ENCODE measurements at places on chromosomes 12 and 14.
A peak's percentile ranks its signal among the peaks of the same experiment; 100 is the strongest.

DNA sequence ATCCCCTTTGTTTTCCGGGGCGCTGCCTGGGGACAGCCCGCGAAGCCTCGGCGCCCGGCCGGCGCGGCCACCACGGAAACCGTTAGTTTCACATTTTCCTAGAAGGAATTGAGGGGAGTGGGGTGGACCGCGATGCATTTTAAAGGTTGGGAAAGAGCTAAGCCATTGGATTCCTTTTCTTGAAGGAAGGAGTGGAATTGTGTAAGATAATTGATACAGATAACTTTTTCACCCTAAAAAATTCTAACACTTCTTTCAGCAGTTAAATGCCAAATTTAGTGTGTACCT is 137.1 kb downstream of the MON2 start:
- DNase-seq, result no peak

- no peak for DNase-seq
These were observed 62.8 kb downstream of the VWF start for GRCh38 chr12:6061660-6062059.

GRCh38 chr14:21097636-21098075 is 799 bp downstream of the ZNF219 start:
- no peak for DNase-seq

DNA sequence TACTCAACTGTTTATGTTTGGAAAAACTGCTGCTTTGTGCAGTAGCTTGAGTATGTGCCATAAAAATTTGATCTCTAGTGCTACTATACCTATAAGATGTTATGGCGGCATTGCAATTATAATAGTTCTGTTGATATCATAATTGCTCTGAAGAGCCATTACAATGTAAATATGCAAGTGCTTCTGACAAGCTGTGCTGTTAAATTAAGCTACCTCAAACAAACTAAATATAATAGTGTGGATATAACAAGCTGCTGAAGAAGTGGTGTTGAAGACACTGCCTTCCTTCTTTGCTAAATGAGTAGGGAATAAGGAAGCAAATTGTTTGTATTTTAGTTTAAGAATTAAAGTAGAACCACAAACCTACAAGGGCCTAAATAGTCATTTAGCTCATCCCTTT is 301.0 kb upstream of the MIS18BP1 start:
- no peak for DNase-seq

DNA sequence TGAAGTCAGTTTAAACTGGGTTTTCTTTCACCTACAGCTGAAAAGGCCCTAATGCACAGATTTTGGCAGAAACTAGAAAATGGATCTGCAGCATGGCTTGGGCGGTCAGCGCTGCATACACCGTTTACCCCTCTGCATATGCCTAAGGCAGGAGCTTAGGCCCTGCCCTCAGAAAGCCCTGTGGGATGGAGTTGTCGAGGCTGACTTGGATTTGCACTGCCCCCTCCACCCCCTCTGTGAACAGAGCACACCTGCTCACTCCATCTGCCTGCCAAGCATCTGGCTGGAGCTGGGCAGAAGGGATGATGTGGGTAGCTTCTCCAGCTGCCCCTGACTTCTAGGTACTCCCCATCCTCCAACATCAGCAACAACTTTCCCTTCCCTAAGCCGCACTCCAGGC is 41.9 kb downstream of the TTC7B start:
- no peak for DNase-seq

DNA sequence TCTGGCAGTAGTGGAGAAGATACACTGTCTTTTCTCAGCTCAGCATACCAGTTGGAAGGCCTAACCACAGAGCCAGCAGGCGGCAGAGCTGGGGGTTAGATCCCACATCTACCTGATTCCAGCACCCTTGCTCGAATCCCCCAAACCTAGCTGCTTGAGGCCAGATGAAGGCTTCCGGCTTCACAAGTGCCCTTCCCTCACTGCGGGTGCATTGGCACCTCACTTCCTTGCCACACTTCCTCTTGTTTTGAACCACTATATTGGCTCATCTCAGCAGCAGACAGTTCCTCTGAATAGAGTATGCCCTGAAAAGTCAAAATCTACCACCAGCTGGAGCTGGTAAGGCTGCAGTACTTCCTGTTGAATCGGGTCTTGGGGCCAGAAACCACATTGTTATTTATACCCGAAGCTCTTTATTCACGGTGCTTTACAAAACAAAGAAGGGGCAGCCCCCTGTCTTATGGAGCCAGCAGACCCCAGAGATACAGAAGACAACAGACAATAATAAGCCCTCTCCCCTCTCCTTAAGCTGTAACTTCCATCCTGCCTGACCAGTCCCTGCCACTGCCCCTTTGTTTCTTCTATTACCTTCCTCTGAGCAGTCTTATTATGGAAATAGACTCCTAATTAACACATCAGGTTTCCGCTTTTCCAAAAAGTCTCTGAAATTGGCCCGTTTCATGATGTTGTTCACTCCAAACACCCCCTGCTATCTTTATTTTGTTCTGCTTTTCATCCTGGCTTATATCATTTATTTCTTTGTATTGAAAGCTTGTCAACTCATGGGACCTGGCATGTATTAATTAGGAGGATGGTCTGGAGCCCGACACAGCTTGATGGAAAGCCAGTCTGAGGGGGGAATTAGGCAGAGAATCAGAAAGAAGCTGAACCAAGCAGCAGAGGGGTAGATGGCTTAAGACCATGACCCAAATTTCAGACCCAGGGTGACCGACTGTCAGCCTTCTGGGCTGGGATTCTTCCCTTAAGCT is 233.5 kb downstream of the EFCAB11 start:
- DNase-seq, result peak; percentile 92

- no peak for DNase-seq
These were observed 65.5 kb upstream of the BDKRB2 start for GRCh38 chr14:96139169-96139568.

DNA sequence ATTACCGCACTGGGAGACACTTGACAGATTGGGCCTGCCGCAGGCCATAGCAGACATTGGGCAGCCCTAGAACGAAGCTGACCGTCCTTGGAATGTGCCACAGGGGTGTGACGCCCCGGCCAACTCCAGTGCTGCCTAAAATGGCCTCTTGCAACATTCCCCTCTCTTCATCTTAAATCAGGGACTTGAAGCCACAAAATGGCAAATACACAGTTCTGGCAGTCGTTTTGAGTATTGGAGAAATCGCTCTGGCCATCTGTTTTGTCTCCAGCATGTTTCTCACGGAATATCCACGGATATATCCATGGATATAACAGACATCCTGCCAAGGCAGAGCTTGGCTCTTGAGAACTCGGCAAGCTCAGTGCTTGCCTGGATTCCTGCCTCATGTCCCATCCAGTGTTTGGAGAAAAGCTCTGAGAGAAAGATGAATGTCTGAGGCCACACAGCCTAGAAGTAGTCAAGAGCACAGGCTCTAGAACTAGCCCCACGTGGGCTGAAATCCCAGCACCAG is 158.4 kb downstream of the CHST11 start:
- no peak for DNase-seq

- no peak for DNase-seq
These were observed 158.0 kb upstream of the AMIGO2 start for GRCh38 chr12:47237751-47238211.

- no peak for DNase-seq
These were observed 92.7 kb downstream of the ITPK1 start for GRCh38 chr14:93023039-93023438.

DNA sequence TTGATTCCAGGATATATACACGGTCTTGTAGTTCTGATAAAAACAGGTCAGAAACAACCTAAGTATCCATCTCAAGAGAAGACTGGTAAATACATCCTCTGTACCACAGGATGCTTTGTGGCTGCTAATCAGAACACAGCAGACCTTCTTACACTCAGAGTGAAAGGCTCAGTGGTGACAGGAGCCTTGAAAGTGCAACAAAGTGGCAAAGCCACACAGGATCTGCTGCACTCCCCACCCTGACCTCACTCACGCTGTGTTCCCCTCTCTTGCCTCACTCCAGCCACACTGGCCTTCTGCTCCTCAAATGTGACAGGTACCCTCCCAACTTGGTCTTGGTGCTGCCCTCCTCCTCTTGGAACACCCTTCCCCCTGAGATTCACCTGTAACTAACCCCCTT is 98.1 kb upstream of the GRIP1 start:
- DNase-seq, result no peak

Data from esophagus muscularis mucosa (tissue), 4 donors.